ENCODE measurements at places on chromosomes 13 and 19.

GRCh38 chr19:1746401-1747284 lies 6.7 kb upstream of the ONECUT3 start:
- no peak for DNase-seq

DNA sequence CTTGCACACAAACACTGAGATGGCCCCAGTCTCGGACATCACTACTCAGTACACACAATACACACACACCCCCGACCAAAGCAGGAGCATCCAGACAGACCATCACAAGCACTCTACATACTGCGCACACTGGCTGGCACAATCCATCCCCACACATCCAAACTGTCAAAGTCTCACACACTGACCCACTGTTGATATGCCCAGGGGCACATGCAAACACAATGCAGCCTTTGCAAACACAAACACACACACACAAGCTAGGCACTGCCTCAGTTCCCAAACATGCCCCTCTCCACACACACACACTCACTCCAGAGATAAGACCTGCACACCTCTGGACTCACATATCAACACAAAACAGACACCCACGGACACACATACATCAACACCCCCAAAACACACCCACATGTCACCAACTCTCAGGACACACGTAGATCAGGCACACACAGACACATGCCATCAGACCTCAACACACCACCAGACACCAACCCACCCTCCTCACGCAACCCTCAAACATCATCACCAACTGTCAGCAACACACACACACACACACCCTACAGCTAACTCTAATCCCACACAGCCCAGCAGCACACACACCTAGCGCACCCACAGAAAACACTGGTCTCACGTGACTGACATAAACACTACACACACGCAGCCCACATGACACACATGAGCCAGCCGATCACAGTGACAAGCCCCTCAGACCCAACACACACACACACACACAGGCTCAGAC lies 1.9 kb downstream of the BBC3 start:
- DNase-seq, result no peak

- no peak for DNase-seq
Observed at GRCh38 chr13:76656500-76656899, 229.7 kb downstream of the KCTD12 start.

GRCh38 chr13:99282264-99283231 lies 24.4 kb upstream of the GPR18 start:
- DNase-seq, result no peak

- peak; percentile 99 for DNase-seq
Observed at GRCh38 chr19:40465557-40466218, at the start of gene BLVRB. Gene BLVRB, minus strand, starts transcription at chr19:40465745. Its CDS starts 57 bp downstream, at chr19:40465688.

DNA sequence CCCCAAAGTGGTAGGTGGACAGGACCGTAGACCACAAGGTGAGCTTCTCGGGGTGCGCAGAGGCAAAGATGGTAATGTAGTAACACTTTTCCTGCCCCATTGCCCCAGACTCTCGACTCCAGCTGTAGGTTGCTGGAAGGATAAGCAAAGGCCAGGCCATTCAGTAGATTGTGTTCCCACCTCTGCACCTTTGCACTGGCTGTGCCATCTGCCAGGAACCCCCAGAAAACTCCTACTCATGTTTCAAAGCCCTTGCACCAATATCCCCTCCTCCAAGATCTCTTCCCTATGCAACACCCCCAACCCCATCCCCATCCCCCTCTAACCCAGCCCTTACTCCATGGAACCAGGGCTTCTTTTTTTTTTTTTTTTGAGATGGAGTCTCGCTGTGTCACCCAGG lies 18.3 kb downstream of the IL12RB1 start:
- no peak for DNase-seq

GRCh38 chr13:37627428-37627827 lies 28.9 kb upstream of the POSTN start:
- DNase-seq, result no peak

- DNase-seq, result no peak
Observed at GRCh38 chr19:35991731-35992450, 3.1 kb upstream of the SDHAF1 start.

DNA sequence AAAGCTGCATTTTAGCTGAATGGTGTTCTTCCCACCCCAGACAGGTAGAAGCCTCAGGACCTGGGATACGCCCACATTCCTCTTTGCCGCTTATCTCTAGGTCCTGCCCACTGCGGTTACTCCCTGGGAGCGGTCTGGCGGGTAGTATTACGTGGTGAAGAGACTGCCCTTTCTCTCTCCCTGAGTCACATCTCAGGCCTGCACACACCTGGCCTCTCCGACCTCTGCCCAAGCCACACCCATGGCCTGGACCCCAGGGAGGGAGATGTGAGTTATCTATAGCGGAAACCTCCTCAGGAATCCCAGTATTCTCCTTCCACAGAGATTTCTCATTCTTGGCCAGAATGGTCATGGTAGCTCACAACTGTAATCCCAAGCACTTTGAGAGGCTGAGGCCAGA lies 17.3 kb downstream of the RHPN2 start:
- no peak for DNase-seq

DNA sequence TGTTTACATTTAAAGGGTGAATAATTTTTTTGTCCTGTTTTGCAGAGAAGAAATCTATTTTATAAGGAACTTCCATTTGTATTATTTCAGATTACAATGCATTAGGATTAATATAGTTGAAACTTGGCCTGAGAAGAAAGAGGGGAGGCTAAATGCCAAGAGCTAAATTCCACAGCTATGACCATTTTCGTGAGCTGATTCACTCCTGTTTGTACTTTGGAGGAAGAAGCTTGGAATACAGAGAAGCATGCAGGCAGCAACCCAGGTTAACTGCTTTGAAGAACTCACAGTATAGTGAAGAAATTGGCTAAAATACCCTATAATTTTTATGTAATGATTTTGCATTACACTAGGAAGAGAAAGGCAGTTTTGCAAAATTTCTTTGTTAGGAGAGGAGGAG lies 309.4 kb upstream of the KLF12 start:
- DNase-seq, result no peak

DNA sequence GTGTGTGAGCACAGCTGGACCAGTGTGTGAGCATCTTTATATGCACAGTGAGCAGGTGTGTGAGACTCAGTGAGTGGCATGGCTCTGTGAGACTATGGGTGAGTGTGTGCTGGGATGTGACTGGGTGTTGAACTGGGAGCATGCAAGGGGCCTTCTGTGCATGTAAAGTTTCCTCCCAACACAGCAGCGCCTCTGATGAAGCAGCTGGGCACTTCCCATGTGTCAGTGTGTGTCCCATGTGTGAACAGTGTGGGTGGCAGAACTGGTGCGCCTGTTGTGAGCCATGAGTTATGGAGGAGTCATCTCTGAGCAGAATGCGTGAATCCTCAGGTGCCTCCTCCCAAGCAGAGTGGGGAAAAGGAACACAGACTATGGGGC lies 24.1 kb downstream of the LGALS16 start:
- DNase-seq, result no peak

DNA sequence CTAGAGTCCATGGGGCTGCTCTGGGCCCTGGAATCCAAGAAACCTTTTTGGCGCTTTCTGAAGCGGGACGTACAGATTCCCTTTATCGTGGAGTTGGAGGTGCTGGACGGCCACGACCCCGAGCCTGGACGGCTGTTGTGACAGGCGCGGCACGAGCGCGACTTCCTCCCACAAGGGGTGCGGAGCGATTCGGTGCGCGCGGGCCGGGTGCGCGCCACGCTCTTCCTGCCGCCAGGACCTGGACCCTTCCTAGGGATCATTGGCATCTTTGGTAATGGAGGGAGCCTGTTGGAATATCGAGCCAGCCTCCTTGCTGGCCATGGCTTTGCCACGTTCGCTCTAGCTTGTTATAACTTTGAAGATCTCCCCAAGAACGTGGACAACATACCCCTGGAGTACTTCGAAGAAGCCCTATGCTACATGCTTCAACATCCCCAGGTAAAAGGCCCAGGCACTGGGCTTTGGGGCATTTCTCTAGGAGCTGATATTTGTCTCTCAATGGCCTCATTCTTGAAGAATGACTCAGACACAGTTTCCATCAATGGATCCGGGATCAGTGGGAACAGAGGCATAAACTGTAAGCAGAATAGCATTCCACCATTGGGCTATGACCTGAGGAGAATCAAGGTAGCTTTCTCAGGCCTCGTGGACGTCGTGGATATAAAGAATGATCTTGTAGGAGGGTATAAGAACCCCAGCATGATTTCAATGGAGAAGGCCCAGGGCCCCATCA lies 3.5 kb upstream of the ZFP82 start:
- DNase-seq, result no peak

DNA sequence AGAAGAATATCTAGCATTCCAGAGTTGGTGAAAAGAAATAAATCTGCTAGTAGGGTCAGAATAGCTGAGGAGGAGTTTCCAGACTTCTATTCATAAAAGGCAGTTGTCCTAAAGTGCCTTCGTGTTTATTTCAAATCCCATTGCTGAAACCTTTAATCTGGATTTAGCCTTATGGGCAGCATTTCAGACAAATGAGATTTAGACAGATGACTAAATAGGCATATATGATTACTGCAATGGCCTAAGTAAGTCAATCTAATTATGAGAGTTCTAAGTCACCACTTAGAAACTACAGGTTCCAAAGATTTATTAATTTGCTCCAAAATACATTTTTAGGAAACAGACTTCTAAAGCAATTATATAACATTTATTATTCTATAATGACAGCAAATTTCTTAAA lies 368.7 kb downstream of the LIG4 start:
- DNase-seq, result no peak

- no peak for DNase-seq
Observed at GRCh38 chr13:105118426-105118985, 1417.0 kb downstream of the EFNB2 start.

- DNase-seq, result peak; percentile 40
Observed at GRCh38 chr19:18416778-18417249, 2.4 kb upstream of the SSBP4 start.

DNA sequence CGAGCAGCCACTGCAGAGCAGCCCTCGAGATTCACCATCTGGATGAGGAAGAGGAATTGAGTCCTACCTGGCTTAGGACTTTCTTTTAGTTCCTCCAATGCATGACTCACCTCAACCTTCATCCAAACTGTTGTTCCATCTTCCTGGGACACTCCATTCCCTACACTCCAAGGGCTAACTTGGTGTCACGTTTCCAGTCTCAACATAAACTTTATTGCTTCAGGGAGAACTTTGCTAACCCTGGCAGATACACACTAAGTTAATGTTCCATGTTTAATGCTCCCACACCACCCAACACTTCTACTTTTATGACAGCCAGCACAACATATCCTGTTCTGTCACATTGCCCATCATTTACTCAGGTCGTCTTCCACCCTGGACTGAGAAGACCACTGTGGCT lies 164.4 kb downstream of the RBM26 start:
- DNase-seq, result no peak
